Endothelial cell of umbilical vein (primary cell): ENCODE measurements at places on chromosomes 7 and 10. TPM values are rescaled to one million over a fixed set of nuclear protein-coding genes. Genes with fewer than 3 reads are reported as not detected.

Gene NACAD
- 1.4 and 1.5 TPM in 2 replicates for polyA plus RNA-seq

Gene H2BK1
- polyA plus RNA-seq, result not detected in 2 replicates

Gene LRIT1
- not detected in 2 replicates for polyA plus RNA-seq

Gene ANKRD61
- polyA plus RNA-seq, result 0.18 and 0.32 TPM in 2 replicates

Gene FUOM
- 33.9 and 39.0 TPM in 2 replicates for polyA plus RNA-seq

Gene XPNPEP1
- polyA plus RNA-seq, result 245 and 319 TPM in 2 replicates

Gene MYPN
- 0.01 TPM in 1 of 2 replicates, not detected in the other for polyA plus RNA-seq

Gene PHKG1
- polyA plus RNA-seq, result 0.32 and 0.78 TPM in 2 replicates

Gene AOAH
- not detected in 2 replicates for polyA plus RNA-seq

Gene GDF2
- not detected in 2 replicates for polyA plus RNA-seq

Gene PRSS58
- polyA plus RNA-seq, result not detected in 2 replicates
